ENCODE measurements at places on chromosomes 6 and 20.
A peak's percentile ranks its signal among the peaks of the same experiment; 100 is the strongest.

DNA sequence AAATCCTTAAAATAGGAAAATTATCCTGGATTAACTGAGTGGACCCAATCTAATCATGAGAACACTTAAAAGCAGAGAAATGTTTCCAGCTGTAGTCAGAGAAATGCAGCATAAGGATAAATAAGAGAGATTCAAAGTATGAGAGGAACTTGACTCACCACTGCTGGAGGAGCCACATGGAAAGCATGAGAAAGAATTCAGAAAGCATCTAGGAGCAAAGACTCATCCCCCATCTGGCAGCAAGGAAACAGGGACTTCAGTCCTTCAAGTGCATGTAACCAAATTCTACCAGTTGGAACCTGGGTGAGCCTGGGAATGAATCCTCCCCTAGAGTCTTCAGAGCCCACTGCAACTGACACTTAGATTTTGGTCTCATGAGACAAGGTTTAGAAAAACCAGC lies 33.7 kb downstream of the RNF146 start:
- DNase-seq, result peak; percentile 73

GRCh38 chr20:3316136-3316535 lies 77.1 kb upstream of the SLC4A11 start:
- no peak for DNase-seq

DNA sequence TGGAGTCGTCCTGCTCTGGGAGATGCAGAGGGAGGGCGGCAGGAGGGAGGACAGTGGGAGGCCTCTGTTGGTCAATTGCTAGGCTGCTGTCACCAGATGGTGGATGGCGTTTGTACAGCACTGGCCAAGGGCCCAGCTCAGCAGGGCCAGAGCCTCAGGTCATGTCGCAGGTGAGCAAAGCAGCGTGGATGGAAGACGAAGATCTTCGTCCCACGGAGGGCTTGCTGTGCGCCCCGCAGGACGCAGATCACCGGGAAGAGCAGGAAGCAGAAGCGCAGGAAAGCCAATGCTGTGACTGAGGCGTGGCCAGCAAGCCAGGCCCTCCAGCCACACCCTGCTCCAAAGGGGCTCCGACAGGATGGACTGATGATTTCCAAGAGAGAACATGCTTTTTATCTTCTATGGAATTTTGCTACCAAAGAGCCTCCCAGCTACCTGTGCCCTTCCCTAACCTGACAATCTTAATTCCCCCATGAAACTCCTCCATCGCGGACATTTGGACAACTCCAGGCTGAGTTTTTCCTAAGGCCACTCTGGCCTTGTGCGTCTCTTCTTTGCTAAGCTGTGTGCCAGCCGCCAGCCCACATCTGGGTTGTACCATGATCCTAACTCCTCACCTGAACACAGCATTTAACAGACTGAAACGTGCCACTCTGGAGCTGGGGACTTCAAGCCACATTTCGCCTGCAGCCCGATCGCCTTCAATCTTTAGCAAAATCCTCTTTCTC lies 3.5 kb upstream of the SLCO4A1 start:
- no peak for DNase-seq

DNA sequence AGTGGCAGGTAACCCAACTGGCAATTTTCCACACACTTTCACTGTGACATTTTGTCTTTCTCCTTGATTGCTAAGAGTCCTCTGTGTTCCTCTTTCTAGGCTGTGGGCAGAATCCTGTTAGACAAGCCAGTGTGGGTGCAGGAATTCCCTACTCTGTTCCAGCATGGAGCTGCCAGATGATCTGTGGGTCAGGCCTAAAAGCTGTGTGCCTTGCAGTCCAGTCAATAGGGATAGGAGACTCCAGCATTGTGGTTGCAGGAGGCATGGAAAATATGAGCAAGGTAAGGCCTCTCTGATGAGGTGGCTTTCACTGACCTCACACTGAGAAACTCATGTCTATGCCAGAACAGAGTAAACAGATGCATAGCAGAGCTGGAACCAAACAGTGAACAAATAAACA lies 5.1 kb downstream of the ACAT2 start:
- no peak for DNase-seq

- DNase-seq, result no peak
These were observed 6.3 kb upstream of the GABRR2 start for GRCh38 chr6:89321131-89321970.

DNA sequence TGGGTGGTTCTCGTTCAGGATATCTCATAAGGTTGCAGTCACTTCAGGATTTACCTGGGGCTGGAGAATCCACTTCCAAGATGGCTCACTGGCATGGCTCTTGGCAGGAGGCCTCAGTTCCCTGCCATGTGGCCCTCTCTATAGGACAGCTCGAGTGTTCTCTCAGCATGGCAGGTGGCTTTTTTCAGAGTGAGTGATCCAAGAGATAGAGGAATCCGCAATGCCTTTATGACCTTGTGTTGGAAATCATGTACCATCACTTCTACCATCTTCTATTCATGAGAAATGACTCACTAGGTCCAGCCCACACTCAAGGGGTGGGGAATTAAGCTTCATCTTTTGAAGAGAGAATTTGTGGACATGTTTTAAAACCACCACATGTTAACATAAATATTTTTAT lies 37.8 kb downstream of the PPP1R16B start:
- no peak for DNase-seq

DNA sequence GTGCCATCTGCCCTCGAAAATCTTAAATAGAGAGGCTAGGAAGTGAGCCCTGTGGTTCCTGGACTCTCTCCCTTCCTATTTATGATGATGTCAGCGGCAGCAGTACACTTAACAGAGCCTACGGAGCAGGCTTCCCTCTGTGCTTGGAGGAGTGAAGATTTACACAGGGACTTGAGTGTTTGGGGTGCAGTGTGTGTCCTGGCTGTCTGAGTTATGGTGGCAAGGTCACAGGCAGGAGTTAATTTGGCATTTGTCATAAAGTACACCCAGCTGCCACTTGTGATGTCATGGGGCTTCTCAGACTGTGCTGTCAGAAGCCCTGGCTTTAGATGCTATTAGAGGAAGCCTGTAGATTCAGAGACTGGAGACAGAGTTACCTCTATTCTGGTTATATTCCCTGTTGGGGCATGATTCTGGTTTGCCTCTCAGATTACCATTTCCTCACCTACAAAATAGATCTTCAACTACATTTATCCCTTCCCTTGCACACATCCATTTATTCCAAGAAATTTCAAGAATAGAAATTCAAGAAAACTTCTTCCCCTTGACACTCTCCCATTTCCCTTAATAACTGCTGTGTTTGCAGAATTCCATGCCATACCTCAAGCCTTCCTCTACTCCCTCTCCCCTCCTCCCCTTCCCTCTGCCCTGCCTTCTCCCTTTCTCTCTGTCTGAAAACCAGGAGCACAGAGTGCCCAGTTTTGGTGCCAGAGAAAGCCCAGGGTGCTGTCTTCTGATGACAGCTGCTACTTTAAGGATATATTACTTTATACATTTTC lies 72.1 kb downstream of the SLC24A3 start:
- DNase-seq, result no peak

GRCh38 chr6:29651413-29652197 lies 5.3 kb upstream of the MOG start:
- DNase-seq, result no peak

DNA sequence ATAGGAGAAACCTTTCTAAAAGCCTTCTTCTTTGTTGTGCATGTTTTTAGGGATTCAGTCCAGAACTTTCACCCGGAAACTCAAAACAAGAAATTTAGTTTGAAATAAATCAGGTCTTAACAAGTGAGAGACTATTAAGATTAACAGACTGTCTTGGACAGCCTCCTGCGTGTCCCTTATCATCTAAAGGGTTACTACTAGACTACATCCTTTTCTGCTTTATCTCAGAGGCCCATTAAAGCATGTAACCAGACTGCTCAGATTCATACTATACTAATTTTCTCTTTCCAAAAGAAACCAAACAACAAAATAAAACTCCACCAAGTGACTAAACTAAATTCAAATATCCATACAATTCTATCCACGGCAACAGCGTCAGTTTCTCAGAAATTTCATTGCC lies 173.8 kb downstream of the GMPR start:
- no peak for DNase-seq

GRCh38 chr20:44098256-44098630 lies 88.7 kb downstream of the JPH2 start:
- no peak for DNase-seq

DNA sequence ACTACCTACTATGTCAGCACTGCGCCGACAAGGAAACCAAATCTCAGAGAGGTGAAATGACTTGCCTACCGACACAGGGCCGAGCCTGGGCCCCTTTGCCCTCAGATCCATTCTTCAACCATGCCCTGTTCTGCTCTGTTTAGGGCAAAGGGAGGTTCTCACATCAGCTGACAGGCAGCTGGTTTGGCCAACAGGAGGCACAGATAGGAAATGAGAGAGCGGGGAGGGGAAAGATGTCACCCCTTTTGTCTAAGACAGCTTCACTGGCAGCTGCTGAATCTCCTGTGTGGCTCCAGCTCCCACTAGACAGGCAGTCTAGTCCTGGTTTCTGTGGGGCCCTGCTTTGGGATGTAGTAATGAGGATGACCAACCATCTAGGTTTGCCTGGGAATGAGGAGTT lies 158.7 kb downstream of the TMEM200A start:
- DNase-seq, result no peak

GRCh38 chr20:879626-880025 lies 36.5 kb downstream of the ANGPT4 start:
- no peak for DNase-seq

DNA sequence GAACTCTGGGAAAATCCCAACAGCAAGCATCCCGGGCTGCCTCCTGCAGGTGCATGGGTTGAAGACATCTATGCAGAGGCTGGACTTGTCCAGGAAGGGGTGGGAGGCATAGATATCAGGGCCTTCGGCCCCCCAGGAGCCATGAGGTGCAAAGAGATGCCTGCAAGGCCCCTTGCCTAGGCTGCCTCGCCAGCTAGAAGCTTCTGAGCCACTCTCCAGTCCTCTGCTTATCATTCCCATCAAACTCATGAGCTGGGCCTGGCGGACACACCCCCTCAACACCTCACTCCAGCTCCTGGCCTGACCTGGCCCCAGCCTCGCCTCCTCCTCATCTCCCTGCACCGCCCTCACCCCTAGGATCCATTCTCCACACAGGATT lies 152.4 kb upstream of the PTPN1 start:
- no peak for DNase-seq

- no peak for DNase-seq
These were observed 33.0 kb upstream of the RIPOR2 start for GRCh38 chr6:24968783-24969182.

DNA sequence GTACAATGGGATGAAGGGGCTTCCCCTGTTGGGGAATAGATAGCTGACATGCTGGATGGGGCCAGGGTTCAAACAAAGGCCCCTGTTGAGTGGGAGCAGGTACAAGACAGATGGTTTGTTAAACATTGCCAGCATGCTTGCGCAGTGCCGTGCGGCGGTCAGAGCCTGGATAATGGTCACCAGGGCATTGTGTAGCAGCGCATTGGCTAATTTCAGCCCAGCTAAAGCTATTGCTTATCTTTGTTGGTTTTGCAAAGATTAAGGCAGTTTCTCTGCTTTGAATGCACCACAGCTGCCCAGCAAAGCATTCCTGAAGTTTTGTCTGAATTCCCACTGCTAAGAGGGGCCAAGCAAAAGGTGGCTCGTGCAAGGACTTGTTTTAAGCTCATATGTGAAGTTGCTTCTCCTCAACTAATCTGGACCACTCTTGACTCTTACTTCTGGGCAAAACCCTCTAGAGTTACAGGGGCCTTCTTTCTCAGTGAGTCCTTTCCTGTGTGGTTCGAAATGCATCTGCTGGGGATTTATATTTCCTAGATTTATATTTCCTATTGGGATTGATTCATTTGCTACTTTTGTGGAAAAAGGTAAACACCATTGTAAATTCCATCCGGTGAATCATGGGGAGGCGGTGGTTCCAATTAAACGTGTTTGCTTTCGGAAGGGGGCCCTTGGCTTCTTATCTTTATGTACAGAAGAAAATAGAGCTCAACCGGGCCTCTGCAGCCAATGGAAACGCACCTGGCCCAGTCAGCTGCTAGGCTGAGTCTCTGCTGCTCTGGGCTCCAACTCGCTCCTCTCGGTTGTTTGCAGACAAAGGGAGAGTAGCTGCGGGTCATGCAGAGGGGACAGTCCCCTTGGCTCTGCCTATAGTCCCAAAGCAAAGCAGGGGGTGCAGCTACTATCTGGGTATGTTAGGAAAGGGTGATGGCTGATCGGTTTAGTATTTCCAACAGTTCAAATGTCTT lies 72.1 kb downstream of the FOXA2 start:
- DNase-seq, result no peak

- peak; percentile 12 for DNase-seq
These were observed 248.0 kb downstream of the CDH26 start for GRCh38 chr20:60206259-60206658.

DNA sequence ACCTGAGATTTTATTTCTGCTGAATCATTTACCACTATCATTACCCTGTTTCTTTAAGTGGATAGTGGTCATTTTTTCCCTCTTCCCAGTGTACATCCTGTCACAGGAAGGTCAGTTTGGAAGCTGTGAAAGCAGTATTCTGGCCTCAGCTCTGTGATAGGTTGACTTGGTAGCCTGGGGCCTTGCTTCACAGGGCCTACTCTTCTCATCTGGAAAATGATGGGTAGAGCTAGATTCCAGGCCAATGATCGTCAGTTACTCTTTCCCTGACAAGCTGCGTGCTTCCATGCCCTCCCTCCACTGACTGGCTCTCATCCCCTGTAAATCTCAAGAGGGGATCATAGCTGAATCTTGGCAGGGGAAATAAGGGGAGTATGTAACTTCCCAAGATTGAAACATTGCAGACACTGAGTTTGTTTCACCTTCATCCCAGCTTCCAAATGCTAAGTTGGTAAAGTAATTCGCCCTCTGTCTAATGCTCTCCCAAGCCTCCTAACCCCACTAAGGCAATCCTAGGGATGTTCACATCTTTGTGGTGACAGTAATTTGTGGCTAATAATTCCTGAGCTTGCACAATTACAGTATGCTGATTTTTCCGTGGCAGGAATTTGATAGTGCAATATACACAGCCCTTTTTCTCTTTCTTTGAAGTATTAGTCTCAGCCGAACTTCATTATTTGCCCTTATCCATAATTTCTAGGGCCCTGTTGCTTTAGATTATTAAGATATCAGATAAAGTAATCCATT lies 51.2 kb downstream of the VAPB start:
- DNase-seq, result no peak

GRCh38 chr6:84271061-84271716 lies 43.7 kb upstream of the CEP162 start:
- DNase-seq, result no peak

DNA sequence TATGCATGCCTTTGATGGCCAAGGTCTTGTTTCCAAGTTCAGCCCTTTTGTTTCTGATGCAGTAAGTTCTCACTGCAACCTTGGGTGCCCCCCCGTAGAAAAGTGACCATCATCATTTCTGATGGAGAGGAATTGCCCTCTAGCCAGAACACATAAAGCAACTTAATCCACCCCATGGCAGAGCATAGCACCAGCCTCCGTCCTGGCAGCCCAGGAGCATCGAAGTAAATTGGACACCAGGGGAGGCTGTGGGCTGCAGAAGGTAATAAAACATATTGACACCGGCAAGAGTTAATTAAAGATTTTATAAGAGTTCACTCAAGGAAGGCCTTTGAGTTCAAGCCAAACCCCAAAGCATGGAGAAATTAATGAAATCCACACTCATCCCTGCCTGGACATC lies 39.2 kb upstream of the CST7 start:
- DNase-seq, result no peak

GRCh38 chr20:61397146-61397545 lies 145.1 kb downstream of the CDH4 start:
- DNase-seq, result no peak

- no peak for DNase-seq
These were observed 70.5 kb upstream of the FAM184A start for GRCh38 chr6:119148825-119149525.

GRCh38 chr6:21909321-21909720 lies 315.8 kb downstream of the SOX4 start:
- DNase-seq, result no peak

All from fibroblast of skin of left biceps (primary cell).